ENCODE measurements at places on chromosomes 2 and 18.

DNA sequence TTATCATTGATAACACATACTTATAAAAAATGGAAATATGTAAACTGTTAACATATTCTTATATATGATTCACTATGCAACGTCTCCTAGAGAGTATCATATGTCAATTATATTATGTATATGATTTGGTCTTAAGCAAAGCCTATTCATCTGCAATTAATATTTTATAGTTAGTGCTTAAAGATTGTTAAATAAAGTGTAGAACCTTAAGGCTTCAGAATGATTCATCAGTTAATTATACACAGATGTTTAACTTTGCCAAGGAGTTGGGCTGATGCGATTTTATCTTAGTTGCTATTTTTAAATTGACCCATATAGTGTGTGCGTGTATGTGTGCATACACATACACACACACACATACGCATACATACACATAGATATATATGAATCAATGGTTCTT is 323.1 kb downstream of the RBM43 start:
- no peak for DNase-seq

DNA sequence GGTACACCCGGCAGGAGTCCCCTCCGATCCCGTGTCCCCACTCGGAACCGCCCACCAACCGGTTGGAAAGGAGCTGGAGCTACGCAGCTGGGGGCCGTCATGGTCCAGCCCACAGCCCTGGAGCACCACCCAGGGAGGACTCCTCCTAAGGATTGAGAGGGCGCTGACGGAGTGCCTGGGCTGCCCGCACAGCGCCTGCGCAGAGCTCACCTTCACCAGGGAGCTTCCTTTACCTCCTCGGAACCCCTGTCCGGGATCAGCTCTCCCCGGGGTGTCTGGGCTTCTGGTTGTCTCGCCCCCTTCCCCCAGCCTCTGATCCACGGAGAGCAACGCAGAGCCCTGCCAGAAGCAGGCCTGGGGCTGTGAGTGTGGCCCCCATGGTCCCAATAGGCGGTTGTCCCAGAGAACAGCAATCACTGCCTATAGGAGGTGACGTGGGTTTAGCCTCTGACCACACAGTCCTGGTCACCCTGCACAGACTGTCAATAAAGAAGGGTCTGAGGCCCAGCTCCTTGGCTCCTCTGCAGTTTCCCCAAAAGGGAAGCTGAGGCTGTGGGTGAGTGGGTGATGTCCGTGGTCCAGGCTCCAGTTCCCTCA is 14.6 kb downstream of the ALPG start:
- DNase-seq = no peak

- DNase-seq = no peak
These were observed 304.8 kb upstream of the CCDC68 start for GRCh38 chr18:55264108-55264507.

DNA sequence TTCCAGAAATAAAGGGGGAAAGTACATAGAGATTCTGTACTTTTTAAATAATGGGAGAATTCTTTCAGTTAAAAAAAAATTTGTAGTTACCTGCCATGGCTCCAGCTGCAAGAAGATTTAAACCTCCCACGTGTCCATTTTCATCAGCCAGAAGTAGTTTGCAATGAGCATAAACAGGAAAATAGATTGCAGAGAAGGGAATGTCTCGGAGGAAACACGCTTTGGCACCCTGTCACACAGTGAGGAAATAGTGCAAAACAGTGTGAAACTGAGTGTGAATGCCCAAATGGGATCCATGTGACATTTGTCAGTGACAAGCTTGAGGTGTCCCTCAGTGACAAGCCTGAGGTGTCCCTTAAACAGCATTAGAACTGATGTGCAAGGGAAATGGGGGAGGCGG is 102.7 kb downstream of the SLC25A12 start:
- DNase-seq = no peak

GRCh38 chr2:101109451-101110118 is 41.6 kb downstream of the TBC1D8 start:
- DNase-seq = no peak

- no peak for DNase-seq
These were observed 134.5 kb upstream of the DDX18 start for GRCh38 chr2:117679952-117680351.

GRCh38 chr2:96888072-96889011 is 18.5 kb upstream of the SEMA4C start:
- DNase-seq = no peak

DNA sequence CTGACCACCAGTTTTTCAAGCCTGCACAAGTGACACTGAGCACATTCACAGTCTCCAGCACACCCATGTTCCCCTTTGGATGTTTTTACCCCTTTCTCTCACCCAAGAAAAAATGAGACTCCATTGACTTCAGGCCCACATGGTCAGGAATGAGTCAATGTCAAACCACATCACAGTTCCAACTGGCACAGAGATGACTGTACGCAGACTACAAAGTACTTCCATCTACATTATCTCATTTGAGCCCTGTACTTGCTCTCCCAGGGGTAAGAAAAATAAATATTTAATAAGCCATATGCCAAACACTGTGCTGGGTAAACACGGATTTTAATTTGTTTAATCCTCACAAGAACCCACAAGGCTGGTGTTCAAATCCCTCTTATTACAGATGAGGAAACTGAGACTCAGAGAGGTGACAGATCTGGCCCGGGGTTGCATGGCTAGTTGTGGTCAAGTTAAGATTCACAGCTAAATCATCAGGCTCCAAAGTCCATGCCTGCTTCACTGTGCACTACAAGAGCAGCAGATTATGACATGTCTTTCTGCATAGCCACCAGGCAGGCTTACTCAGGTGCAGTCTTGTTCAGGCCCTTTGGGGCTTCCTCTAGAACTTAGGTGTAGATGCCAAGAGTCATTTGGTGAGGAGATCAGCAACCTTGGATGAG is 106.1 kb downstream of the TXNL1 start:
- no peak for DNase-seq

GRCh38 chr18:50982802-50983179 is 15.0 kb downstream of the ELAC1 start:
- DNase-seq = no peak

GRCh38 chr18:49988733-49989132 is 175.4 kb upstream of the ACAA2 start:
- no peak for DNase-seq

DNA sequence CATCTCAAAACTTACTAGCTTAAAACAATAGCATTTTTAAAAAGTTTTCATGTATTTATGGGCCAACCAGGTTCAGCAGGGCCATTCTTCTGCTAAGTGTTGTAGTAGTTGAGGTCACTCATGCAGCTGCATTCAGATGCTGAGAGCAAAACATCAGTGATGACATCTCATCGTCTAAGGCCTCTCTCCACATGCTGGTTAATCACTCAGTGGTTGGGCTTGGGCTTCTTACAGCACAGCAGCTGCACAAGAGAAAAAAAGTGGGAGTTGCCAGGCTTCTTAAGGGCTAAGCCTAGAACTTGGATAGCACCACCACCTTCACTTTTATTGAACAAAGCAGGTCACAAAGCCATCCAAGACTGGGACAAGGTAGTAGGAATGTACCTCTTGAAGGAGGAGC is 190.3 kb downstream of the IRS1 start:
- no peak for DNase-seq

DNA sequence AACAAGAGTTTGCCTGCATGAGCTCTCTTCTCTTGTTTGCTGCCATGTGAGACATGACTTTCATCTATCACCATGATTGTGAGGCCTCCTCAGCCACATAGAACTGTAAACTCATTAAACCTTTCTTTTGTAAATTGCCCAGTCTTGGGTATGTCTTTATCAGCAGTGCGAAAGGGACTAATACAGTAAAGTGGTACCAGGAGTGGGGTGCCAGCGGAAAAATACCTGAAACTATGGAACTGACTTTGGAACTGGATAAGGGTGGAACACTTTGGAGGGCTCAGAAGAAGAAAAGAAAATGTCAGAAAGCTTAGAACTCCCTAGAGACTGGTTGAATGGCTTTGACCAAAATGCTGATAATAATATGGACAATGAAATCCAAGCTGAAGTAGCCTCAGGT is 260.9 kb downstream of the DSC3 start:
- no peak for DNase-seq

GRCh38 chr18:78605255-78605654 is 374.4 kb upstream of the SALL3 start:
- no peak for DNase-seq

DNA sequence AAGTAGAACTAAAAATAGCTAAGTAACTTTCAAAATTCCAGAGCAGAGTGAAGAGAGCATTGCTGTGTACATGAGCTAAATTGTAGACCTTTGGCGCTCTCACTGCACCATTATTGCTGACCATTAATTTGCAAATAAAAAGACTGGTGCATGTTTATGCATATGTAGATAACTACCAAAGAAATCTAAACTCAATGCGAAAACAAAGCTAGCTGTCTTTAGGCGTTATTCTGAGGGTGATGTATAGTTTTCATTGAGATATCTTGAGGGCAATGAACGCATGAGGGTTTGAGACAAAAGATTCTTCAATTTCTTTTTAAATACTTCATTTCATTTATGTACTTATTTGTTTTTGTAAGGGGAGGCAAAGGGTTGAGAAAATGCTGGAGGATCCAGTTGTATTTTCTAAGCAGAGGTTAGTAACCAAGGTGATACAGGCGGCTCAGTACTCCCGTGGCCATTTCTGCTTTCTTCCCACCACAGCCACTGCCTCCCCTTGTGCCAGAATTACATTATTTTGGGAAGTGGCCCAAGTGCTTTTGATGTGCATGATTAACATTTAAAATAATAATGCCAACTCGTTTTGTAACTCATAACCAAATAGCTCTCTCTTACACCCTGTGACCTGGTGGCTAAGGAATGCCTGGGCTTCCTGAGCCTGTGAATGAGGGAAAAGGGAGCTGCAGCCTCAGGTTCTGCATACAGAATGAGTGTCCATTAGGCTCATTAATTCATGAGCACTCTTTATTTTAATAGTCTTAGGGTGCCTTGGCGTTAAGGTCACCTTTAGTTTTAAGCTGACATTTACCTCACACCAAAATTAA is 797.8 kb upstream of the GYPC start:
- DNase-seq = no peak

- no peak for DNase-seq
These were observed 99.1 kb upstream of the HDAC4 start for GRCh38 chr2:239499726-239500573.

DNA sequence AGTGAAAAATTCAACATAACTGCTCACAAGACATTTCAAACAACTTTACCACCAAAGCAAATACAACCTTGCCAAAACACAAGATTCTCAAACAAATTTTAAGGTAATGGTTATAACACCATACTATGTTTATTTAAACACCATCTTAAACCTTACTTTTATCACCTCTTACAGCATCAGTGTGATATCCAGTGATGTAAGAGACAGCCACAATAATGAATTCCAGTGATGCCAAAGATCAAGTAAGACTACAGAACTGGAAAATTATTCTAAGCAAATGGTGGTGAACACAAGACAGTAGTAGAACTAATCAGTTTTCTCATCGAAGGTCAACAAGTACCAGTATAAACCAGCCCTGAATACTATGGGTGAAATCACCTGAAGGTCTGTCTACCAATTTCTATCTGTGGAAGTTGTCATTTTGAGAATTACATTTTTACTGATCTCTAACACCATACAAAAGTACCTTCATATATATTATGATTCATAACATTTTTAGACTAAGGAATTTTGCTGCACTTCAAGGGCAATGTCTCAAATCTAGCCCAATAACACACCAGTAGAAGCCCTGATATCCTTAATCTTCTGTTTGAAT is 146.2 kb downstream of the RBMS1 start:
- no peak for DNase-seq
